ENCODE measurements at places on chromosomes 13 and 19. TPM values are rescaled to one million over a fixed set of nuclear protein-coding genes. Genes with fewer than 3 reads are reported as not detected.

GRCh38 chr13:98446234-98446621, 130.7 kb downstream of the STK24 start:
- no peaks in the 10 kb centered on the region for H3K27me3 ChIP-seq
- no peak for DNase-seq
- no peak overlapping the region for H3K27ac ChIP-seq

- H3K4me3 ChIP-seq = no peak overlapping the region
- no peak for DNase-seq
- no peak overlapping the region for H3K27ac ChIP-seq
- H3K27me3 ChIP-seq = no peaks in the 10 kb centered on the region
- no peaks in the 10 kb centered on the region for H3K36me3 ChIP-seq
These were observed 74.8 kb downstream of the COL4A1 start for GRCh38 chr13:110232142-110232541.

DNA sequence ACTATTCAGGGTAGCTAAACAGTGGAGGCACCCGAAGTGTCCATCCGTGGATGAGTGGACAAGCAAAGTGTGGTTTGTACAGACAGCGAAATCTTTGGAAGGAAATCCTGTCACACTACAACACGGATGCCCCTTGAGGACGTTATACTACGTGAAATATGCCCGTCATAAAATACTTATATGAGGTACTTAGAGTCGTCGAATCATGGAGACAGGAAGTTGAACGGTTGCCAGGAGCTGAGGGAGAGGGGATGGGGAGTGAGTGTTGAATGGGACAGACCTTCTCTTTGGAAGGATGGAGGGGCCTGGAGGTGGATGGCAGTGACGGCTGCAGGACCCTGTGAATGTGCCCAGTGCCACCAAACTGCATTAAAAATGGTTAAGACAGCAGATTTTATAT, 11.6 kb downstream of the ATP4B start:
- no peaks in the 10 kb centered on the region for H3K27me3 ChIP-seq
- no peak overlapping the region for H3K4me3 ChIP-seq
- peaks cover 6% of the 10 kb centered on the region for H3K36me3 ChIP-seq

GRCh38 chr19:46859637-46860124, 1.1 kb upstream of the ARHGAP35 start:
- peak overlapping the region; percentile 64 for H3K4me3 ChIP-seq
- no peaks in the 10 kb centered on the region for H3K36me3 ChIP-seq
- DNase-seq = no peak
- H3K27me3 ChIP-seq = peaks cover 2% of the 10 kb centered on the region
- peaks cover 22% of the 10 kb centered on the region for H3K4me1 ChIP-seq

DNA sequence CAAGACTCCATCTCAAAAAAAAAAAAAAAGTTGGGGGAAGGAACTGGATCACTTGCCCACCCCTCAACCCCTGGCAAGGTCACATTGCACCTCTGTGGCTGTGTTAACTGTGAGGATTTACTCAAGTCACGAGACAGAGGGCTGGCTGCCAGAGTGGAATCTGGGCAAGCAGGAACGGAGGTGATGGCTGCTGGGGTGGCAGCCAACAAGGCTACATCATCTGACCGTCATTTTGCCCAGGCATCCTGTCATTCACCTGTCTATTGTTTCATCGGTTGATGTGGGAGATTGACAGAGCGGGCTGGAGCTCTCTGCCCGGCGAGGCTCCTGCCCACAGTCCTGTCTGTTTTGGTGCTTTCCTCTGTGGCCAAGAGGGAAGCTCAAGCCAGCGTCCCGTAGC, 75.7 kb downstream of the DPF1 start:
- H3K27ac ChIP-seq = no peak overlapping the region
- H3K4me3 ChIP-seq = no peak overlapping the region
- no peak for DNase-seq
- no peaks in the 10 kb centered on the region for H3K4me1 ChIP-seq

DNA sequence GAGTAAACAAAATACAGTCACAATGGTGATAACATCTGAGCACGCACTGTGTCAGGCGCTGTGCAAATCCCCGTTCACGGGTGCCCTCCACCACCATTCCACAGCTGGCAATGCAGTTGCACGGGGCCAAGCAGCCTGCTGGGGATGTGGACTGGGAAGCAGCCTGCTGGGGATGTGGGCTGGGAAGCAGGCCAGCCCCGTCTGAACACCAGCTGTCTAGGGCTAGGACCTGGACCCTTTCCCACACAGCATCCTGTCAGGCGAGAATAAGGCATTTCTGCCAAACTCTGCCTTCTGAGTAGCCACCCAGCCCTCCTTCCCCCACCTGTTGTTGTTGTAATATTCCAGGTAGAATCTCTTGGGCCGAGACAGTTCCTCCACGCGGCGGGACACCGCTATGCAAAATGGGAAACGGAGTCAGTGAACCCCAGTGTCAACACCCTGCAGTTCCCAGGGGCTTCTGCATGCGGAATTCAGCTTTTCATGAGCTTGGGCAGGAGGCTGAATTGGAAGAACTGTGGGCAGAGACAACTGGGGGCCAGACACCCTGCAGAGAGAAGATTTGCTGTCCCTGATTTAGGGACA, 27.8 kb upstream of the MIER2 start:
- peaks cover 6% of the 10 kb centered on the region for H3K27me3 ChIP-seq
- H3K4me1 ChIP-seq = no peaks in the 10 kb centered on the region

GRCh38 chr19:2032296-2032941, 16.9 kb upstream of the BTBD2 start:
- no peak for DNase-seq
- H3K4me3 ChIP-seq = no peak overlapping the region
- peak overlapping the region; percentile 50 for H3K27ac ChIP-seq
- peaks cover 26% of the 10 kb centered on the region for H3K4me1 ChIP-seq

GRCh38 chr13:51303063-51303552, 36.4 kb upstream of the SERPINE3 start:
- H3K4me3 ChIP-seq = no peak overlapping the region
- no peak for DNase-seq
- H3K27ac ChIP-seq = no peak overlapping the region
- H3K27me3 ChIP-seq = no peaks in the 10 kb centered on the region
- H3K4me1 ChIP-seq = no peaks in the 10 kb centered on the region

GRCh38 chr19:32688311-32688710, 3.3 kb upstream of the NUDT19 start:
- H3K4me3 ChIP-seq = no peak overlapping the region
- DNase-seq = no peak
- peaks cover 7% of the 10 kb centered on the region for H3K4me1 ChIP-seq
- no peaks in the 10 kb centered on the region for H3K27me3 ChIP-seq
- no peaks in the 10 kb centered on the region for H3K36me3 ChIP-seq

DNA sequence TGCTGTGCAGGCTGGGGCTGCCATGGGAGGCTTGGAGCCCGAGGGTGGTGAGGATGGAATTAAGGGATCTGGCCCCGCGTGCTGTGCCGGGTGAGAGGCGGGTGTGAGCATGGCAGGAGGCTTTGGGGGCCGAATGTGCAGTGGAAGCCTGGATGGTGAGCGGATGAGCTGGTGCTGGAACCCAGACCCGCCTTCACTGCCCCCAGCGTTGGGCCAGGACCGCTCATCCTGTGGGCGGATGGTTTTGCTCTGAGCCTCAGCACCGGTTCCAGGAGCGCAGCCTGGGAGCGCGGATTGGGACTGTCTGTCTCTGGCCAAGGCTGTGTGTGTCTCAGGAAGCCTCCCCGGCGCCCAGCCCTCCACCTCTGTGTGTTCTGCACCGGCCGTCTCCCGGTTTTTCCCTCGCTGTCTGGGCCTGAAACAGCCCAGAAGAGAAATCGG, 16.7 kb downstream of the KDM4B start:
- no peak overlapping the region for H3K27ac ChIP-seq
- peaks cover 7% of the 10 kb centered on the region for H3K4me1 ChIP-seq
- H3K36me3 ChIP-seq = no peaks in the 10 kb centered on the region
- no peak overlapping the region for H3K4me3 ChIP-seq

DNA sequence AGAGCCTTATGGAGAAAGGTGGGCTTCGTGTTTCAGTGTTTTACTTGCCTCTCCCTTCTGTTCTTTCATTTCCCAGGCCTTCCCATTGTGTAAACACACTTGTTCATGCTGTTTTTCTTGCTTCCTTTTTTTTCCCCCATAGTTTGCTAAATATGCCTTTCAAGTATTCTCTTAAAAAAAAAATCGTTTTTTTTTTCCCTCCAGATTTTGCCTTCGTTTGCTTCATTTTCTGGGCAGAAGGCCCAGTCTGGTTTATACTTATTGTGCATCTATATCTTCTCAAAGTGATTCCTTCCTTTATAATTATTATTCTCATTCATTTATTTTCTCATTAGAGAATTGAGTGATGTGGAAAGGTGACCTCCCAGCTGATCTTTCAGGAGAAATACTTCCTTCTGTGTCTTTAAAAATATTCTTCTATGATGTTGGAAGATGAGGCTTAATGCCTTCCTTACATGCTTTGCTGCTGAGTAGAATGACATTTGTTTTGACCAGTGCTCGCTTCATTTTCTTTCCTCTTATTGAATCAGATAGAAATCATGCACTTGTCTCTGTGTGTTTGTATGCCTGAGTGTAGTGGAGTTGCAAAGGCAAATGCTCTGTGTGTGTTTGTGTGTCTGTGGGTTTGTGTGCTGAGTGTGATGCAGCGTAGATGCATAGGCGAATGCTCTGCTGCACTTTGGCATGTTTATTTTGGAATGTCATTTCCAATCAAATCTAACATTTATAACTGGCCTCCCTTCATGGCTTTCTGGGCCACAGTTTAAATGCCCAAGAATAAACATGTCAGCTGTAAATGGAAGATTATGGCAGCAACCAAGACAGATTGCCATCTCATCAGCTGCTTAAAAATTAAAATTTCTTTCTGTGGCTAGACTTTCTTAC, 591.4 kb downstream of the FGF9 start:
- DNase-seq = no peak
- H3K36me3 ChIP-seq = no peaks in the 10 kb centered on the region
- H3K27ac ChIP-seq = no peak overlapping the region

GRCh38 chr19:11200931-11201330, 3.6 kb upstream of the KANK2 start:
- no peak for DNase-seq
- peaks cover 4% of the 10 kb centered on the region for H3K27me3 ChIP-seq
- H3K4me1 ChIP-seq = peaks cover 17% of the 10 kb centered on the region
- no peak overlapping the region for H3K4me3 ChIP-seq
- H3K36me3 ChIP-seq = no peaks in the 10 kb centered on the region
- no peak overlapping the region for H3K27ac ChIP-seq

- no peaks in the 10 kb centered on the region for H3K36me3 ChIP-seq
- peak; percentile 27 for DNase-seq
- no peaks in the 10 kb centered on the region for H3K27me3 ChIP-seq
- H3K4me3 ChIP-seq = no peak overlapping the region
- no peak overlapping the region for H3K27ac ChIP-seq
- no peaks in the 10 kb centered on the region for H3K4me1 ChIP-seq
These were observed 14.0 kb downstream of the SCGB2B2 start for GRCh38 chr19:34662919-34663318.

DNA sequence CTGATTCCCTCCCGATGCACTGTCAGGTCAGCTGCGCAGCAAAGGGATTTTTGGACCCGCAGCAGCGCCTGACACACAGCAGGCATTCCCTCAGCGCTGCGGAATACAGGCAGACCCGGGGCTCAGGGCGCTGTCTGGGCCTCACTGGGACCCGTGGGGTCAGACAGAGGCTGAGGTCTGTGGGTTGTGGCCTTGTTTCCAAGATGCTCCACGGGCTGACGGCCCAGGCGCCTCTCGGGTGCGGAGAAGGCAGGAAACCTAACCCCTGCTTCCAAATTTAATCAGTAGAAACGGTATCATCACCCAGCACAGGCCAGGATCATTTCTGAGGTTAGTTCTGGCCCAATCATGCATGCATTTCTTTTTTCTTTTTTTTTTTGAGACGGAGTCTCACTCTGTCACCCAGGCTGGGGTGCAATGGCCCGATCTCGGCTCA, 686 bp upstream of the RNF126 start:
- peaks cover 7% of the 10 kb centered on the region for H3K36me3 ChIP-seq
- peaks cover 40% of the 10 kb centered on the region for H3K4me1 ChIP-seq
- no peaks in the 10 kb centered on the region for H3K27me3 ChIP-seq
- peak overlapping the region; percentile 73 for H3K27ac ChIP-seq

DNA sequence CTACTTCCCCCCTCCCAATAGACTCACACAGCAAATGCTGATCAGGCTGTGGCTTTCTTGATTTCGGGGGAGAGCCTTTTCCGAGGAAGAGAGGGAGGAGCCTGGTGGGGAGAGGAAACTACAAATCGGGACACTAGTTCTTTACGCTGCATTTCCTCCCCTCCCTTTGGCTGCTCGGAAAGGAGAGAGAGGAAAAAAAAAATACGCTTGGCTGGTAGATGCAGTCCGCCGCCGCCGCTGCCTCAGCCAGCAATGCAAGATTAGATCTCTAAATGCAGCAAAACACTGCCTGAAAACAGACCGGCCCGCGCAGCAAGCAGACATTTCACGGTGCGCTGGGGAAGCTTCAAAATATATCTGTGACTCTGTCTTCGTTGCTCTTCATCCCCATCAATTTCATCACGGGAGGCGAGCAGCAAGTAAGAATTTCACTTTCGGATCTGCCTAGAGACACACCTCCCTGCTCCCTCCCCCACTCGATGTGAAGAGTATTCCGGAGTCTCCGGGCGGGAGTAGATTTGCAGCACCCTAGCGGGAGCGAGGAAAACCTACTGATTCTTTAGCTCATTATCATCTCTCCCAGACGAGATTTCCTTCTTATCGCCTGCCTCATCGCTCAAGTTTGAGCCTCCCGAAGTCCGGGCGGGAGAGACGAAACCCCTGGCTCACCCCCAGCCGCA, at the start of gene PCDH17:
TSS of gene PCDH17 (plus strand) at position 149 of the 680 bp plus-strand sequence. CDS start 803 bp downstream, outside the sequence.
- H3K27me3 ChIP-seq = peaks cover 40% of the 10 kb centered on the region
- H3K27ac ChIP-seq = no peak within 1 kb of the TSS
- H3K4me1 ChIP-seq = peaks cover 20% of the 10 kb centered on the region
- no peaks in the 10 kb centered on the region for H3K36me3 ChIP-seq
- peak within 1 kb of the TSS; percentile 14 for H3K4me3 ChIP-seq
- DNase-seq = no peak

- H3K36me3 ChIP-seq = no peaks in the 10 kb centered on the region
- H3K4me1 ChIP-seq = no peaks in the 10 kb centered on the region
These were observed 2357.8 kb upstream of the PCDH20 start for GRCh38 chr13:63773476-63773875.

MBD3L3 gene
- total RNA-seq = 0.24 TPM

TNNI3 gene
- 0.14 TPM for total RNA-seq

ZNF492 gene
- total RNA-seq = 2.0 TPM

STXBP2 gene
- 45.3 TPM for total RNA-seq

MCEMP1 gene
- 0.28 TPM for total RNA-seq

NALCN gene
- total RNA-seq = 0.28 TPM

ZNF69 gene
- total RNA-seq = 5.1 TPM

ZBTB45 gene
- total RNA-seq = 2.8 TPM

Data from thymus (tissue), 14 donors.